EL (cell line): ENCODE measurements at places on chromosomes 3 and 15.

- no peak for DNase-seq
Observed at GRCh38 chr3:183265157-183265642, 12.1 kb downstream of the B3GNT5 start.

DNA sequence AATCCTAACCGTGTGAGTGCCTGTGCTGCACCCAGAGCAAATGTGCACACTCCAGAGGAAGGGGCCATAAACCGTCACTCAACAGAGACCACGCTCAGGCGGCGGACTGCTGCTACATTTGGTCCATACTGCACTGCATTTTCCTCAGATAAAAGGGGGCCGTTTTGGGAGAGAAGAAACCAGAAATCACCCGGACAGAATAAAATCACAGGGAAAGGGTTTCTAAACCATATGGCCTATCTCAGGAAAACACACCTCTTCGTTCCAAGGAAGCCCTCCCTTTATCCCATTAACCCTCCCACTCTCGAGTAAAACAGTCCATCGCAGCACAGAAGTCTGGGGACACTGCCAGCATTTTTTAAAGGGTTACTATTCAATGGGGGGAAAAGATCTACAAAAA lies 7.6 kb downstream of the IL17RD start:
- no peak for DNase-seq

DNA sequence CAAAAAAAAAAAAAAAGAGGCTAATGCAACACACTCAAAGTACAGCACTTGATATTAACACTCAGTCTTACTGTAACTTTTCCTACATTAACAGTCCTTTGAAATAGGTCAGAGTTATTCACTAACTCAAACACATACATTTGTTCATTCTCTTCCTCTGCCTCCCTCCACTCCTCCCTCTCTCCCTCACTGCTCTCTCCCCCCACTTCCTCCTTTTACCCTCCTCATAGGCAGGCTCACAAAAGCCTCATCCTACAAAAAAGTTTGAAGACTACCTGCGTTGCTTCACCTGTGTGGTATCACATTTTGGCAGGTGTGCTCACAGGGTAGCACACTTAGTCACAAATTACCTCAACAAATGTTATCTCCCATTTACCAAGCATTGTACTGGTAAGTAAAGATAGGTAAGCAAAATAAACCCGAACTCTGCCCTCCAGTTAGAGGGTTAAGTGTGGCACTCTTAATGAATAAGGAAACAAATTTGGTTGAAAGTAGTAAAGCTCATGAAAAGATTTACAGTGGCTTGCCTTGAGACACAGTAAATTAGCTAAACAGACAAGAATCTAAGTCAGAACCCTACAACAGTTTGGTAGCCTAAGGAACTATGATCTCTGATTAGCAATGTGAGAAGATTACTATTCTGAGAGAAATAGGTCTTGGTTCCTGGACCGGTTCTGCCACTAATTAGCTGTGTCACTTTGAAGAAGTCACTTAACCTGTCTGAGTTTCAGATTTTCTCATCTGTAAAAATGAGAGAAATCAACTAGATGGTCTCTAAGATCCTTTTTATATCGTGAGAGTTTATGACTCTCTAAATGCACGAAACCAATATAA lies 151.0 kb upstream of the MLF1 start:
- no peak for DNase-seq

GRCh38 chr3:46733026-46733800 lies 15.5 kb upstream of the PRSS50 start:
- no peak for DNase-seq

DNA sequence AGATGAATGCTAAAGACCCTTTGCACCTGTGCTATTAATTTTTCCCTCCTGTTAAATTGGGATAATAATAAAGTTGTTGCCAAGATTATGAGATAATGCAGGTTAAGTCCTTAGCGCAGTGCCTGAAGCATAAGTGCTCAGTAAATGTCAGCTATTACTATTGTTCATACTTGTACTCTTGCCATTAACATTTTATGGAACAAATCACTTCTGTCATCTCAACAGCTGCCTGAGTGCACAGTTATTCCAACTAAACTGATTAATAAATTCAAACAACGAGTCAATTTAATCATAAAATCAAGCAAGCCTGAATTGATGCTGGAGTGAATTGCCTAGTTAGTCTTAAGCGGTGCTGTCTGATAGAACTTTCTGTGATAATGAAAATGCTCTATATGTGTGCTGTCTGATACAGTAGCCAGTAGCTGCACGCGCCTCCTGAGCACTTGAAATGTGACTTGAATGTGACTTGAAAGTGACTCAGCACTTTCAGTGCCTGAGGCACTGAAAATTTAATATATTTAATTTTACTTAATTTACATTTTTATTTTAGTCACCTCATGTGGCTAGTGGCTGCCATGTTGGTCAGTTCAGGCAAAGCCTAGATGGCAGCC lies 198.7 kb upstream of the PFN2 start:
- no peak for DNase-seq

- peak; percentile 64 for DNase-seq
Observed at GRCh38 chr3:184058029-184058428, 5.2 kb downstream of the HTR3C start.

GRCh38 chr3:71759401-71759800 lies 5.7 kb downstream of the GPR27 start:
- no peak for DNase-seq

- DNase-seq = peak; percentile 89
Observed at GRCh38 chr3:61560517-61561373, 626 bp upstream of the PTPRG start.

- peak; percentile 52 for DNase-seq
Observed at GRCh38 chr3:28053759-28054158, 187.7 kb upstream of the CMC1 start.

DNA sequence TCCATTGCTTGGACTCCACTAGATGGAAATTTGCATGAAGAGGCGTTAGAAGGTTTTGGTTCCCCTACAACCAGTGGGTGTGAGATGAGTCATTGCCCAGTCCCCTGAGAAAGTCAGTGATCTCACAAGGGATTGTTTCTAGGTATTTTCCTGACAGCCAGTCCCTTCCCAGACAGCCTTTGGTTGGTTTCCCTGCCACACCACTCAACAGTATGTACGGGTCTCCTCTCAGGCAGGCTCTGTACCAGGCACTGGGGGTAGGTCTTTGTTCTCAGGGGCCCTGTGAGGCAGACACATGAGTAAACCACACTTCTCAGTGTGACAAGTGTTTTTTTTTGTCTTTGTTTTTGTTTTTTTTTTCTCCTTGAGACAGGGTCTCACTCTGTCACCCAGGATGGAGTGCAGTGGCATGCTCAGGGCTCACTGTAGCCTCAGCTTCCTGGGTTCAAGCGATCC lies 4.0 kb downstream of the LAMP3 start:
- DNase-seq = peak; percentile 77
